ENCODE measurements at places on chromosomes 3 and 15. TPM values are rescaled to one million over a fixed set of nuclear protein-coding genes. Genes with fewer than 3 reads are reported as not detected.
A peak's percentile ranks its signal among the peaks of the same experiment; 100 is the strongest.

DNA sequence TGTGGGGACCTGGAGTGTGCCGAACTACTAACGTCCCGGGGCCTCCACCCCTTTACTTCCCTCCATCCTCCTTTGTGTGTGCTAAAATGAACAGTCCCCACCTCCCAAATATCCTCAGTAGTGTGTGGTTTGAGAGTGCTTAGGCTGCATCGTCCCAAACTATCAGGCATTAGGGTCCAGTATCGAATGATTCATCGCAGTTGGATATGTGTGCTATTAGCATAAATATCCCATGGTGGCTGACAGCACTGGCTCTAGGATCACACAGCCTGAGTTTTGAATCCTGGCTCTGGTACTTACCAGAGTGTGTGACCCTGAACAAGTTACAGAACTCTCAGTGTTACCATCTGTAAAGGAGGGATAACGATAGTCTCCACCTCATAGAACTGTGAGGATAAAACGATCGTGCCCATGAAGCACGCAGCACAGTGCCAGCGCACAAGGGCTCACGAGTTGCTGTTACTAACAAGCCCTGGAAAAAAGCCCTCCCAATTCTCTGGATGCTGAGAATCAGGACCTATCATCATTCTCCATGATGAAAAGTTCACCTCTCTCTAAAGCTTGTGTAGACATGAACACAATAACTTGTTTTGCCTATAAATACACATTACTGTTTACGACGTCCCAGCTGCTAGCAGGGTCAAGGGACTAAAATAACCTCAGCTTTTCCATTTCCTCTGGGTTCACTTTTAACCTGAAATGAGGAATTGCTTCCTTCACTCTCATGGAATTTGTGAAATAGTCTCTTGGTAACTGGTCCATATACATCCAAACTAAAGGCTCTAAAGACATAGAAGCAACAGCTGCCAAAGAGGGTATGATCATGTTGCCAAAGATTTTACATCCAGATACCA lies 51.0 kb downstream of the VGLL4 start:
- no peak for DNase-seq

GRCh38 chr15:82585072-82585471 lies 44.8 kb upstream of the RPS17 start:
- no peak for DNase-seq

DNA sequence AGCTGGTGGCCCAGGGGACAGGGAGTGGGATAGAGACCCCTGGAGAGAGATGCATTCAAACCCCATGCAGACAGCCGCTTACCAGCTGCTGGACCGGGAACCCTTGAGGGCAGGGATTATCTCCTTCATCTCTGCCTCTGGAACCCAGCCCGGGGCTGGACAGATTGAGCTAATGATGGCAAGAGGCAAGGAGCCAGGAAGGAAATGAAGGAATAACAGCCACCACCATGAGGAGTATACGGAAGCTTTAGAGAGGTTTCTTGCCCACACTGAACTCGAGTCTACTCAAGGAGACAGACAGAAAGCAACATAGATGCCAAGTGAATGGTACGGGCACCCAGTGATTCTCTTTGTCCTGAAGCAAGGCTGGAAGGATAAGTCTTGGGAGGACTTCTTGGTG lies 23.2 kb downstream of the HAPLN3 start:
- no peak for DNase-seq

- DNase-seq: no peak
These were observed 68.4 kb downstream of the MAGEF1 start for GRCh38 chr3:184643442-184643841.

DNA sequence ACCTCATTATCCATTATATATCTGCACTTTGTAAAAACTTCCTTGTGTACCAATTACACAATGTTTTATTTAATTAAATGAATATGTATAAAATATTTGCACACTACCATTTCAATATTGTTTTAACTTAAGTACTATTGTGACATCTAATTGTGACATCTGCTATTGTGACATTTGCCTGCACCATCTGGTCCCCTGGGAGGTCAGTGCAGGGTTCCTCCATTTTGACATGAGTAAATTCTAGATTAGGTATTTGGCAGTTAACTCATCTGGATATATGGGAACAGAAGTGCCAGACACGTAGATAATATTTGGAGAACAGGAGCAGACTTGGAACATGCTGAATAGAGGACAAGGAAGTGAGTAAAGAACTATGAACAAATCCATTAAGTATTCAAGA lies 332.1 kb downstream of the VGLL3 start:
- DNase-seq: no peak

GRCh38 chr3:187406927-187407326 lies 38.7 kb downstream of the RTP4 start:
- DNase-seq: no peak

GRCh38 chr3:39329493-39329892 lies at the start of gene CCR8:
TSS of gene CCR8 (plus strand) at chr3:39329709. CDS start at chr3:39332332, 2,623 bp downstream.
- no peak for DNase-seq

DNA sequence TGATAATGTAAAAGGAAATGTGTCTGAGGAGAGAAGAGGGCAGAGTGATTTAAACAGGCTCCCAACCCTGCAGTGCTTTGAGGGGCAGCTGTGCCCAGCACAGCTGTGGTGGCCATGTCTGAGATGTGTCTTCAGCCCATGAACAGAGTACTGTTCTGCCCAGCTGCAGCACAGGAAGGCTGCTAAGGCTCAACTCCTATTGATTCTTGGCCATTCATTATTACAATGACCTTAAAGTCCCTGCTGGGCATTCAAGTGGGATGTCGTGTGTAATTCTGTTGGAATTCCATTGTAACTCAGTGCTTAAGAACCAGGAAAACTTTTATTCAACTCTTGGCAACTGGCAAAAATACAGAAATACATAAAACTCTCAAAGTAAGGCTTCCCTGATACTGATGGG lies 229.3 kb downstream of the MCTP2 start:
- no peak for DNase-seq

DNA sequence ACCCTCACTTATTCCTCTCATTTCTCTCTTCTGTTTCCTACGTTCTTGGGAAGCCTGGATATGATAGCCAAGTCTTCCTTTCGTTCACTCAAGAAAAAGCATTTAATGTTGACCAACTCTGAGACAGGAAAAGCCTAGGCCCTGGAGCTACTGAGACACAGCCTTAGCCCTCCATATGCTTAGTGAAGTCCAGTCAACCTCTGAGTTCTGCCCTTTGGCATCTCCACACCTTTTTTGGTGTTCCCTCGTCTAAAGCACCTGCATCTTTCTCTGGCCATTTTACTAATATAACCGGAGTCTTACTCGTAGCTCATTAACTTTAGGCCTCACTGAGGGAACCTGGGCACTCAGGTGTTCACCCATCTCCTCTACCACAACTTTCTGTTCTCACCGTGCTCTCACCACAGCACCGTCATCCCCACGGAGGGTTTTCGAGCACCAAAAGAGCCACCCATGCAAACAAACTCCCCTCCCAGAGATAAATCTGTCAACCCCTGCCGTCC lies 632 bp downstream of the MTHFS start:
- no peak for DNase-seq

- DNase-seq: peak; percentile 6
These were observed 242.3 kb upstream of the ICE2 start for GRCh38 chr15:60721257-60721626.

DNA sequence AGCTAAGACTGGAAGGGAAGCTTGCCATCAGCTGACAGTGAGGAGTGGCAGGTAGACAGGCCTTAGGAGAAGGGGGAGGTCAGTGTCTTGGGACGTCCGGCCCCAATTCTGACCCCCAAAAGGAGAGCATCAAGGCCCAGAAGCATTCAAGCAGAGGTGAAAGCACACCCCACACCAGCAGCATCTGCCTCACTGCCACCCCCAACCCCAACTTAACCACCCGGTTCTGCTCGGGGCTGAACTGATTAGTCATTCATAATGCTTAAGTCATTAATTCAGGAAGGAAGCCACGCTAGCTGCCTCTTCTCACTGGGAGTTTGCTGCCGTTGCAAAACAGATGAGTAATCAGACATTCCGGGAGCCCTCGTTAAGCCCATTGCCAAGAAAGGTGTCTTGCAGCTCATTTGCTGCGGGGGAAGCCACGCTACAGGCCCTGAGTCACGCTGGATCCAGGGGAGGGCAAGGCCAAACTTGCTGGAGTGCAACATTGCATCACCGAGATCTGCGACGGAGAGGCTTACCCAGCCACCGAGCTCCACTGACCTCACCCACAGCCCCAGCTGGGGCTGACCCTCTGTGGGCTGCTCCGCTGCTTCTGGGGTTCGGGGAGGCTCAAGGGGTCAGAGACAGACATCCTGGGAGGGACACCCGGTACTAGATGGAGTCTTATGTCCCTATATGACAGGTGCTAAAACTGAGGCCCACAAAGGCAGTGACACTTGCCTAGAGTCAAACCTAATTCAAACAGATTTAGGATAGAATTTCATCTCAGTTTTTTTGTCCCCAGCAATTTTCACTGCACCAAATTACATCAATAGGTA lies 46.4 kb upstream of the HES1 start:
- no peak for DNase-seq

DNA sequence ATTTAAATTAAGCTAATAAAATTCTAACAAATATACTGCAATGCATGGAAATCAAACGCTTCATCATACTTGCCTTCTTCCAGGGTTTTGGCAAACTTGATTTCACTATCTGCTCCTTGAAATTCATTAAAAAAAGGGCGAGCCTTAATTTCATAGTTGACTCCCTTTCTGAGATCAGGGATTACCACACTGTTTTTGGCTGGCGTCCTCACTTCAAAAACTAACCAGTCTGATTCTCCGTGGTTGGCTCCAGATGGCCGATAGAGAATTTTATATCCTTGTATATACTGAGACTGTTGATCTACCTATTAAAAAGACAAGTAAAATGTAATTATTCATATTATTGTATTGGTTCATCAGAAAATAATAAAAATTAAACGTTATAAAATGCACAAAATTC lies 1106.8 kb downstream of the ROBO1 start:
- no peak for DNase-seq

GRCh38 chr15:36571301-36571700 lies 8.1 kb upstream of the CDIN1 start:
- DNase-seq: no peak

DNA sequence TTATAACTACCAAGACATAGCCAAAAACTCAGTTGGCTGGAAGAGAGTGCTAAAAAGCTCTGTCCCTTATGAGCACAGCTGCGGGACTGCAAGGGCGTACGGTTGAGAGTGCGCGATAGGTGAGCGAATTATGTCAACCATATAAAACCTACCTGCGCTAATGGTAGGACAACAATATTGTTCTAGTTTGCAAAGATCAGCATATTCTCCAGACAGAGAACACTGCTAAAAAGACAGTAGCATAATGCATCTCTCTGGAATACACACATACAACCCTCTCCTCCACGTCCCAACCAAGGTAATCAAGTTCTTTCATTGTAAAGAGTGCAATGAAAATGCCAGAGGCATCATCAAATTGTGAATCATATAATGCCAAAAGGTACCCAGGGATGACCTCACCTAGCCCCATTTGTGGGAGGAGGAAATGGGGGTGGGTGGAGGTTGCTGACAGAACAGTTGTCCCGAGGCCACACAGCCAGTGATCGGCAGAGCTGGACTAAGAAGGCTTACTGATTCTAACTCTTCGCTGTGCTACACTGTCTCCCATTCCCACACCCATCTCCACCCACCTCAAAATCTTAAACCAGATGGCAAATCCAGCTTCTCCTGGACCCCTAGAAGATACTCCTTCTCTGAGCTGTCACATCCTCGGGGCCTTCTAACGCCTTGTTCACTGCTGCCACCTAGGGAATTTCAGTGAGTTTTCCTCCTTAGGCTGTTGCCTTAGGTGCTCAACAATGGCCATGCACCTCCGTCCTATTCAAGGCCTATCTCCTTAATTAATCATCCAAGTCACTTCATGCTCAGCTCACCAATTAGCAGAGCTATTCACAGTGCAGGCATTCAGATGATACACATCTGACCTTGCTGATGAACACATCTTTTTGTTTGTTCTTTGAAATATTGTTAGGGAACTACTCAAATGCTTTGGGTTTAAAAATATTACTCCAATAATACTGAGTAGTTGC lies 60.7 kb downstream of the RPL22L1 start:
- no peak for DNase-seq

GOLGA6D gene
- total RNA-seq: not detected

SPTSSB gene
- not detected for total RNA-seq

MAP2K5 gene
- total RNA-seq: 20.1 TPM

CEP152 gene
- total RNA-seq: 19.7 TPM

CIP2A gene
- 41.7 TPM for total RNA-seq

RARRES1 gene
- total RNA-seq: not detected

HHATL gene
- not detected for total RNA-seq

RAB6B gene
- total RNA-seq: 0.24 TPM

KLF13 gene
- total RNA-seq: 147 TPM

IL20RB gene
- total RNA-seq: 0.71 TPM

GPR27 gene
- 2.6 TPM for total RNA-seq

All from CD8-positive, alpha-beta memory T cell (primary cell).